ENCODE measurements at places on chromosomes 2 and 18.

- no peak for DNase-seq
Observed at GRCh38 chr2:196182439-196183171, 11.2 kb upstream of the STK17B start.

DNA sequence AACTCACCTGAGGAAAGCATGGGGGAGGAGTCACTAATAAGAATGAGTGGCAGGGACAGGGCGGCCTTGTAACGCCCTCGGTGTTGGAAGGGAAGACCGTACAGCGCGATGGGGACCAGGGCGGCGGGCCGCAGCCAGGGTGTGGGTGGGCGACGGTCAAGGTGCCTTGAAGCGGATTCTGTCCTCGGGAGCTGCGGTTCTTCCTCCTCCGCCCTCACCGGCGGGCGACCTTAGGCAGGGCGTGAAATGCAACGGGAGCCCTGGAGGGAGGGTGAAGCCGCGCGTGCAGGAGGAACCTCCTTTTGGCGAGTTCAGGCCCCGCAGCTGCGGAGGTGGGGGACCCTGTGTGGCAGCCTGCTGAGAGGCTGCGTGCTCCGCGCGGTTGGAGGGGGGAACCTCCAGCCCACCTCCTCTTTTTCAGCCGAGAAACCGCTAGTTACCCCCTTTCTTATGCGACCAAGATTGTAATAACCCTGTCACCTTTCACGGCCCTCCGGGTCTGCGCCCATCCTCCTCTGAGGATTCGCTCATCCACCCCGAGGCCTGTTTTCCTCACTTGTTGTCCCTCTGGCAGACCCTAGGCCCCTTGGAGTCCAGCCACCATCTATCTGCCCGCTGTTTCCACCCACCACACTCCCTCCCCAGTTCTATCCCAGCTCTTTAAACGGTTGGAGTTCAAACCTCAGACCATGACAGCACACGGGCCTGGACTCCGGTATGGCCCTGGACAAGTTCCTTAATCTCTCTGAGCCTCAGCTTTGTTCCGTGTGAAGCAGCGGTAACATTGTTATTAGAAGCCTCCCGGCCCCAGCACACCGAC is 823 bp upstream of the RNU2-63P start:
- DNase-seq = no peak

DNA sequence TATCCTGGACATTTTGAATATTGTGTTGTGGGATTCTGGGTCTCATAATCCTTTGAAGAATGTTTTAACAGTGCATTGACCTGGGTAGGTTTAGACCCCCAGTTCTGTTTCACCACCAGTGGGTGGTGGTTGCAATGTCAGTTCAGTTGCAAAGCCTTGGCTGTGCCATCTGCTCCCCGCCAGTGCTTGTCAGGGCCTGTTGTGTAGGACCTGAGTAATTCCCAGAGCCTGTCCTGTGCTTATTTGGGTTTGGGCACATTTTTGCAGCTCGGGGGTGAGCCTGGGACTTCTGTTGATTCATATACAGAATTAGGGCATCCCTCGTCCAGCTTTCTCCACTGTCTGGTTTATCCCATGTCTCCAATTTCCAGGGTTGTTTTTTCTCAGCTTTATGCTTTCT is 24.8 kb downstream of the ATP9B start:
- DNase-seq = no peak

GRCh38 chr18:44521668-44522022 is 159.0 kb upstream of the SETBP1 start:
- no peak for DNase-seq

DNA sequence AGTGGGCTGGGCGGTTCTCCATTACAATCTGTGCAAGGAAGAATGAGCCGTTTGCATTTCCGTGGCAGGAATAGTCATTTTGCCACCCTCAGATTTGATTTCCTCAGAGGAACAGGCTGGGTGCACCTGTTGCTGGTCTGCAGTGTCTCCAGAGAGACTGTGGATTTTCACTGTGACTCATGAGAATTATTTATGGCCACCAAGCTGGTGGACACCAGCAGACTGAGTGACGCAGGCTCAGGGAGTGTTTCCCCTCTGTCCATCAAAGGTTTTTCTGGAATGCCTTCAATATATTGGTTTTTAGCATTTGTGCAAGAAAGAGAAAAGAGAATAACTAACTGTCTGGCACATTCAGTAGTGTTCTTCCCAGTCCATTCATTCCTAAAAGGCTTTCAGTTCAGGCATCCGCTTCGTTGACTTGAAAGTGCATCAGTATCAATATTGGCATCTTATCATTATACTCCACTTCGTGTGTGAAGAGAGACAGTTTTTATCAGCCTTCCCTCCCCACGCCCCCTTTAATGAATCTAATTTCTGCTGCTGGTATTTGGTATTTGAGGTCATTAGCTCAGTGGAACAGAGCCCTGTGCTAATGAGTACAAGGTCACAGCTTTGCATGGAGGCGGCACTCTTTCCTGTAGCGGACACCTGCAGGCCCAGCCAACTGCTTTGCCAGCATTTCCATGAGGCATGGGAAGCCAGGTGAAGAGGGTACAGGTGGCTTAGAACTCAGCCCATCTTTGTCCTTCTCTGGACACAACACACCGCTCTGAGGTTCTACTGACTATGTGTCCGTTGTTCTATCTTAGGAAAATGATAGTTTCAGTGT is 39.9 kb downstream of the PRKCE start:
- DNase-seq = no peak

DNA sequence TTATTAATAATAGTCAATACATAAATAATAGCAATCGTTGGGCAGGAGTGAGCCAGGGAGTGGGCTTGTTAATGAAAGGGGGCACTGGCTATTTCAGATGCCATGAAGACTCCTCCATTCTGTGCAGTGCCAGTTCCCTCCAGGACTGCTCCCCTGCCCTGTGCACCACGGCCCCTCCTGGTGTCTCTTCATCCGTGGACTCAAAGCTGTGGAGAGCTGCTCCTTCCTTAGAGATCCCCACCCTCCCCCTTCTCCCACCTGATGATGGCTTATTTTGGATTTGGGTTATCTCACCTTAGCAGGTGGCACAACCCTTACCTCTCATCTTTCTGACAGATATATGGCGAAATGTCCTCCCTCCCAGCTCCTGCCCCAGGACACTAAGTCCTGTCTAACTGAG is 3.1 kb upstream of the CELF4 start:
- no peak for DNase-seq

GRCh38 chr18:55001394-55002024 is 42.2 kb upstream of the CCDC68 start:
- DNase-seq = no peak

- no peak for DNase-seq
Observed at GRCh38 chr2:190858817-190859216, 21.8 kb upstream of the GLS start.

DNA sequence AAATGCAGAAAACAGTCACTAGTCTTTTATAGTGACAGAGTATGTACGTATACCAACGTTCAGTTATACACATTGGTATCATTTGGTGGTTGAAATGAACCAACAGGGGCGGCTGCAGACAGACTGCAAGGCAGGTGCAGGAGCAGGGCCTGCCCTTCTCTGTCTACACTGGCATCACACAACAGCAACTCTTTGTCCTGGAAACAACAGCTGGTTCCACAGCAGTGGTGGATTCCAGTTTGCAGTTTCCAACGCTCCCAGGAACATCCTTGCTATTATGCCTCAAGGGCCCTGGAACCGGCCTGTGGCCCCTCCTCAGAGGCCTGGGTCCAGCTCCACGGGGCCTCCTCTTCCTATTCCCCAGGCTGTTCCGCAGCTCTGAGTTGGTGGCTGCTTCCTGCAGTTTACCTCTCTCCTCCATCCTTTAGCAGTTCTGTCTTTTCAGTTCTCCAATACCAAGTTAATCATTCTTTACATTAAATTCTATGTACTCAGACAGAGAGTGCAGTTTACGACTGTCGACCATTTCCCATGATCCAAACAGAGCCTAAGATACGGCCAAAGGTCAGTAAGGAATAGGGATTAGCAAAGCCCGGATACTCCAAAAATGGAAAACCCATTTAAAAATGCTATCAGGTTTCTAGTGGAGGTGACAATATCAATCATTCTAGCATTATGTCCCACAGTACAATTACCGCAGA is 87.8 kb downstream of the NOL10 start:
- DNase-seq = no peak

DNA sequence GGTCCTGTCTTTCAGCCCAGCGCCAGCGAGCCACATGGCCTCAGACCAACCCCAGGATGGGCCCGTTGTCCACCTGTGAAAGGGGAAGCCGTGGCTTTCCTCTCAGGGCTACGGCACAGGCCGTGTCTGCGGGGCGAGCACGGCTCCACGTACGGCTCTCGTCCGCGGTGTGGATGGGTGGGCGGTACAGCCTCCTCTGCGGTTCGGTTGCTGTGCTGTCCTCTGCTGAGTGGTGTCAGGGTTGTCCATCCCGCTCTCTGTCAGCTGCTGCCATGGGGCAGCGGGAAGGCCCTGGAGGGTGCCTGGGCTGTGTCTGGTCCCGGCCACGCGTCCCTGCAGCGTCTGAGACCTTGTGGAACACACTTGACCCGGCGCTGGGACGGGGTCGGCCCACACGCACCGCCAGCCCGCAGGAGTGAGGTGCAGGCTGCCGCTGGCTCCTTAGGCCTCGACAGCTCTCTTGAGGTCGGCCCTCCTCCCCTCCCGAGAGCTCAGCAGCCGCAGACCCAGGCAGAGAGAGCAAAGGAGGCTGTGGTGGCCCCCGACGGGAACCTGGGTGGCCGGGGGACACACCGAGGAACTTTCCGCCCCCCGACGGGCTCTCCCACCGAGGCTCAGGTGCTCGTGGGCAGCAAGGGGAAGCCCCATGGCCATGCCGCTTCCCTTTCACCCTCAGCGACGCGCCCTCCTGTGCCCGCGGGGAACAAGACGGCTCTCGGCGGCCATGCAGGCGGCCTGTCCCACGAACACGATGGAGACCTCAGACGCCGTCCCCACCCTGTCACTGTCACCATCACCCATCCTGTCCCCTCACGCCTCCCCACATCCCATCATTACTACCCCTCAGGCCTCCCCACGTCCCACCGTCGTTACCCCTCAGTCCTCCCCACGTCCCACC is 128.7 kb downstream of the NFATC1 start:
- DNase-seq = peak; percentile 45

GRCh38 chr2:31136732-31137131 is 1.5 kb downstream of the GALNT14 start:
- DNase-seq = no peak

- no peak for DNase-seq
Observed at GRCh38 chr2:167988296-167988695, 259.1 kb downstream of the STK39 start.

DNA sequence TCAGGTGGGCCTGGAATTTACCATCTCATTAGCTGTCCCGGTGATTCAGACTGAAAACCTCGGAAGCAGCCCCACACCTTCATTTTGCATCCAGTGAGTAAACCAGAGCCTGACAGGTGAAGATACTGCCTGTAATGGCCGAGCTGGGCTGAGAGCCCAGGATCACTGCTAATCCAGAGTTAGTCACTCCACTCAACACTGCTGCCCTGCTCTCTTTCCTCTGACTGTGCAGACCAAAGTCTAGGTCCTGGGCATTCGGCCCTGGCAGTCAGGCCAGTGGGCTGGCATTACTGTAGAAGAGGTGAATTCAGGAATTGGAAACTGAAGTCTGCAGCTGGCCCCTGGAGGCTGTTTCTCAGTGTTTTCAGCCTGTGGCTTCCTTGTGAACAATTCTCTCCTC is 44.3 kb downstream of the TMEM17 start:
- no peak for DNase-seq

DNA sequence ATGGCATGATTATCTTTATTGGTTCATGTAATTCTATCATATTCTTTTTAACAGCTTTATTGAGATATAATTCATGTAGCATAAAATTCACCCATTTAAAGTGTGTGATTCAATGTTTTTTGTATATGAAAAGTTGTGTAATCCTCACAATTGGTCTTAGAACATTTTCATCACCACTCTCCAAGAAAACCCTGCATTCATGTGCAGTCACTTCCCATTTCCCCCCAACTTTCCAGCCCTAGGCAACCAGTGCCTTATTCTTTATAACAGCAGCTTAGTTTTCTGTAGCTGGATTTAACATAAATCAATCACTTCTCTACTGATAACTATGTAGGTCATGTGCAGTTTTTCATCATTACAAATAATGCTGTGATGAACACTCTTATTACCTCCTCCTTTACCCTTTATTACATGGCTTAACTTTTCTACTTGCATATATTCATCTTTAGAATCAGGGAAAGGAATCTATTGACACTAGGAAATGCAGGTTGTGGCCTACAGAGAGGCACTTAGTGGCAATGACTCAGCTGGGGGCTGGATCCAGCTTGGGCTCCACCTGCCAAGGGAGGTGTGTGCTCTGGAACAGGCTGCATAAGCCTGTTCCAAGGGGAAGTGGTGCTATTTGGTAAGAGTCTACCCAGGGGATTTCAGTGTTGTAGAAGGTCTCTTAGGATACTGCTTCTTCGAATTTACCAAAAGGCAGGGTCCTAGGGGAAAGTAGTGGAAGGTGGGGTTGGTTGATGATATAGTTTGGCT is 89.1 kb downstream of the ETAA1 start:
- no peak for DNase-seq

DNA sequence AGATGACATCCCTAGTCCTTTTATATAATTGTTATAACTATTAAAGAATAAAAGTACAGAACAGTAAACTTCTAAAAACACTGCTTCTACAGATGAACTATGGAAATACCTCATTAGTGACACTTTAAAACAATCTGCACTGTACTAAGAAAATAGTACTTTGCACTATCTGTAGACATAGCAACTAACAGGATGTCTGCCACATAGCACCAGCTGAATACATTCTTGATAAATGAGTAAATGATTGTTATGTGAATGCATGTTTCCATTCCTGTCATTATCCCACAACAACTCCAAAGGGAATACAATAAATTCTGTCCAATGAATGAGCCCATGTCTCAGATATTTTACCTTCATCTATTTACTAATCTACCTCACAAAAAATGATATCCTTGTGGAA is 115.3 kb upstream of the SLC35G4 start:
- no peak for DNase-seq

- DNase-seq = peak; percentile 5
Observed at GRCh38 chr18:44729631-44730101, 49.0 kb downstream of the SETBP1 start.

DNA sequence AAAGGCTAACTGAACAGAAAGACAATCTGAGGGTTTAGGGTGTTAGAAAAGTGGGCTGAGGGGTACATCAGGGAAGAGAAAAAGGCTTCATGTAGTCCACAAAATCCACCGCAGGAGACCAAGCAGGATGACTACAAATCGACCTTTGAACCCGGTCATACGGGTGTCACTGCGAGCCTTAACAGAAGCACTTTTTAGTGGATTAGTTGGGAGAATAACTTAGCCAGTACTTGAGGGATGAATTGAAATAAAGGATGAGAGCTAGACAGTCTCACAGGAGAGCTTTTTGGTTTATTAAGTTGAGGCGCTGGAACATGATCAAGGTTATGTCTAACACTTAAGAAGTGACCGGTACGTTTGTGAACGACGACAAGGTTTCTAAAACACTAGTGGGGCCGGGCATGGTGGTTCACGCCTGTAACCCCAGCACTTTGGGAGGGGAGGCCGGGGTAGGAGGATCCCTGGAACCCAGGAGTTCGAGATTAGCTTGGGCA is 217.7 kb downstream of the MCFD2 start:
- no peak for DNase-seq

Data from effector CD4-positive, alpha-beta T cell (primary cell).